C1 segment of cervical spinal cord (tissue), 14 donors: ENCODE measurements at places on chromosomes 2 and 18.

DNA sequence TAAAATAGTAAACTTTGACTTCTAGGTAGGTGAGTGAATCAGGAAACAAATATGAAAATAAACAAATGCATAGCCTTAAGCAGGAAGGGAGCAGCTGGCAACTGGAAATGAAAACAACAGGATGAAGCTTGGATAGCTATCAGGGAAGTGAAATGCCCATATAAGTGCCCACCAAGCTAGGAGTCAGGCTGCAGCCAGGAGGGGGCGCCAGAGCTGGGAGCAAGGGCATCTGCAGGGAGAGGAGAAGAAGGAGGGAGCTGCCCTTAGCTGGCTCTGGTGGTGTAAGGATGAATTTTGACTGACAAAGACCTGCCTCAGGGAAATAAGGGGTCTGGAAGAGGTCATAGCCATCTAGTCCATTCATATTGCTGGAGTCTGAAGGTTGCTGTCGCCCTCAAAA lies 298.3 kb downstream of the TDRD15 start:
- no peak for DNase-seq

- no peak for DNase-seq
Observed at GRCh38 chr2:86023366-86023712, 82.3 kb downstream of the POLR1A start.

DNA sequence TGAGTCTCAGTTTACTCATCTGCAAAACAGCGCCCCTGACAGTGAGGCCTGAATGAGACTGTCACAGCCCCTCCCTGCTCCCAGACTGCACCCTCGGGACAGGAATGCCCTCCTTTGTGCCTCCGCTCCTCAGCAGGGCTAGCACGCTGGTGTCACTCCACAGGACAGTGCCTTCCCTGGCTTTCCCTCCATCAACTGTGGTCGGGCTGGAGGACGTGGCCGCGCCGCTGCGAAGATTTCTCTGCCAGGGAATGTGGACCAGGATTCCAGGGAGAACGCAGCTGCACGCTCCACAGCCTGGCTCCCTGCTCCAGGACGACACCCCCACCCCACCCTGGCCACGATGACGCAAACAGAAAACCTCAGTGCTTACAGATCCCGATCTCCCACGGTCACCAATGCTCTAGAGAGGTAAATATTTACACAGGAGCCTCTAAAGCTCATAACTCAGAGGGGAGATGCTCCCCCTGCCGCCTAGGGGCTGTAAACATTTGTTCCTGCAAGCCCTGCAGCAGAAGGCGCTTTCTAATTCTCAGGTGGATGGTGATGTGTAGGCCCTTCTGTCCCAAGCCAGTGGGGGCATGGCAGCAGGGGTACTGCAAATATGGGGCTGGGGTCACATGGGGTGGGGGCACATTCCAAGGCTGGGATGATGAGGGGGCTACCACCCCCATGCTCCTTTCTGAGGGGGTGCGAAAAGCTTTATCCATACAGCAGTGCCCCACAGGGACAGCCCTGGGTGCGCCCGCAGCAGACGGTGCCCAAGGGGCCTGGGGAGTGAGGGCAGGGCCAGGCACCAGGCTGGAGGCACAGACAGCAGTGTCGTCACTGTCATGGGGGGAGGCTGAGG lies 12.4 kb downstream of the HS6ST1 start:
- no peak for DNase-seq

GRCh38 chr2:189190685-189191084 lies 11.1 kb upstream of the COL5A2 start:
- DNase-seq, result no peak

DNA sequence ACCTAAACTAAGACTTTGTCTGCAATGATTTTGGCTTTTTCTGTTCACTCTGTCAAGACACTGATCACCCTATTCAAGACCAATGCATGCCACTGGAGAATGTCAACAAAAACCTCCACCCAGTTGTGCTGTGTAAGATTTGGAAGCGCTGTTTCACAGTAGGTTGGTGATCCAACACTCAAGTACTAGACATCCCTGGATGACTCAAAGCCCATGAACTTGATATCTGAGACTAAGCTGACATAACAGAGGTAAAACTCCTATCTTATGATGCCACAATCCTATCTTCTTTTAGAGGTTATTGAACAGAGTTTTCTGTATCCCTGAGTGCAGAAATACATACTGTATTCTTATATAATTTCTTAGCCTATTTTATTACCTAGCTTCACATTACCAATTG lies 251.3 kb upstream of the ETAA1 start:
- no peak for DNase-seq

DNA sequence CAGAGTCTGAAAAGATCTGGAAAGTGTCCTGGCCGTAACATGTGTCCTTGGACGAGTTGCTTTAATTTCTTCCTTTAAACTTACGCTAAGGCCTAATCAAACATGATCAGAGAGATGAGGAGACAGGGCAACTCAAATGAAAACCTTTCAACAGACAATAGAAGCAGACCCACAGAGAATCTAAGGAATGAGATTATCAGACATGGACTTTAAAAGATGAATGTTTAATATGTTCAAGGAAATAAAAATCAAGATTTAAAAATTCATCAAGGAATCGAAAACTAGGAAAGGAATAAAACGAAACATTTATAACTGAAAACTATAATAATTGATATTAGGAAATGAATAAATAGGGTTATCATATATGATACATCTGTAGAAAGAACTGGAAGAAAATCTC lies 55.1 kb downstream of the RAB31 start:
- no peak for DNase-seq
